Kidney (tissue), 22 donors: ENCODE measurements at places on chromosomes 3 and 15. TPM values are rescaled to one million over a fixed set of nuclear protein-coding genes. Genes with fewer than 3 reads are reported as not detected.

SLC24A5 gene
- total RNA-seq: not detected

ITIH1 gene
- total RNA-seq: 0.22 TPM

GRCh38 chr3:77125966-77126365 lies 86.1 kb downstream of the ROBO2 start:
- DNase-seq: no peak

DNA sequence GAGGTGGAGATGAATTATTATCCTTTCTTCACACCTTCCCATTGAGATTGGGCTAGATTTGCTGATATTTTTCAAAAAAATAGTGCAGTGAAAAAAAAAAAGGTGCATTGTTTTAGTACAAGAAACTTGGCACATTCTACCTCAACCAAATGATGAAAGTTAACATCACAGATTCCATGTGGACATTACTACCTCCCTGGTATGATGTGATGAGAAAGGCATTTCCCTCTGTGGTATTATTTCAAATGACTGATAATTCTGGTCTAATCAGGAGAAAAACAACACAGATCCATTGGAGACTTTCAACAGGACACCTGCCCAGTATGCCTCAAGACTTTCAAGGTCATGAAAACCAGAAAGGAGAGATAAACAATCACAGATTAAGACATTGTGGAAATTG lies 313.4 kb downstream of the BCHE start:
- no peak for DNase-seq

GRCh38 chr15:22839046-22839695 lies 705 bp downstream of the NIPA2 start:
- DNase-seq: peak; percentile 42
